ENCODE measurements at places on chromosomes 2 and 18. TPM values are rescaled to one million over a fixed set of nuclear protein-coding genes. Genes with fewer than 3 reads are reported as not detected.

The KLHL14 gene
- total RNA-seq, result 0.27 TPM

GRCh38 chr2:232611559-232612218 lies 21.7 kb upstream of the EFHD1 start:
- peak; percentile 55 for ATAC-seq

DNA sequence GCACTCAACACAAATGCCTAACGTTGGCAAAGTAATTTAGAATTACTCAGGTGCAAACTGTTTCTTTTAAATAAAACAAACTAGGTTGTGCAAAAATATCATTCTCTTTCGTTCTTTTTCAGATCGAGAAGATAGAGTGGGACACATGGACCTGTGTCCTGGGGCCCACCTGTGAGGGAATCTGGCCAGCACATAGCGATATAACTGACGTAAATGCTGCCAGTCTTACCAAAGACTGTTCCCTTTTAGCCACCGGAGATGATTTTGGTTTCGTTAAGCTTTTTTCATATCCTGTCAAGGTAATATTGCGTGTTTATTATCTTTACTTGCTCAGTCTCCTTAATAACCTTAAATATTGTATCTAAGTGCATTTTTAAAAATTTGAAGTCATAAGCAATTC lies 133.6 kb downstream of the RTN4 start:
- ATAC-seq, result no peak

The KLHL30 gene
- 8.1 TPM for total RNA-seq

Measured in gastroesophageal sphincter (tissue), 4 donors.